ENCODE measurements at places on chromosomes 3 and 15.

GRCh38 chr3:24166515-24166914, 221.4 kb downstream of the NR1D2 start:
- no peak for DNase-seq

- no peak for DNase-seq
Observed at GRCh38 chr3:148932972-148933371, 58.4 kb upstream of the GYG1 start.

DNA sequence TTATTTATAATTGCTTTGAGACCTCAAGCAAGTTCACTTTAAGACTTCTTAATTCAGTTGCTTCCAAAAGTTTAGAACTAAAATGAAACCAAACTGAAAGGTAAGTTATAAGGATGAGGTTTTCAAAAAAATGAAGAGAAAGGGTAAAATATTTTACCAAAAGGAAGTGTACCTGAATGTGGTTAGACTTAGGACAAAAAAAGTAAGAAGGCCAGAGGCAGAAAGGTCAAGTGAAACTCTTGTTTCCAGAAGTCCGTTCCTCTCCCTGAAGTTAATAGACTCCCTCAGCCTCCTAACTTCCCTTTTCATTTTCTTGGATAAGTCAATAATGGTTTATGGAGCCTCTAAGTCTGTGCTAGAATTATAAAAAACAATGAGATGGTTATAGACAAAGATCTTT, 16.6 kb downstream of the BTLA start:
- no peak for DNase-seq

DNA sequence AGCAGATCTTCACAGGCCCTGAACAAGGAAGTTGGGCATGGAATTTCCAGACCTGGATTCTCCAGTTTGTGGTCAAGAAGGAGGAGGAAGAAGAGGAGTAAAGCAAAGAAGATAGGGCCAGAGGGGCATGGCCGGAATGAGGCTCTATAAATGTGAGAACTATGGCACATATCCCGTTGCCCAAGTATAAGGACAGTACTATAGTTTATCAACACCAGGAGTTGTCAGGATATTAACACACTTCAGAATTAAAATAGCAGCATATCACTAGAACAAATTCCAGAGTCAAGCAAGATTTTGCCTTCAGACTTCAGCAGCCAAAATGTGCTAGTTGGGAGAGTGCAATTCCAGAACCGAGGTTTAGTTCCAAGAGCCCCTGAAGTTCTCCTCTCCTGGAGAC, 38.4 kb upstream of the PHLDB2 start:
- no peak for DNase-seq

- DNase-seq = no peak
Observed at GRCh38 chr15:71596672-71597071, 213.7 kb upstream of the NR2E3 start.

GRCh38 chr15:66730168-66731021, 28.4 kb downstream of the SMAD6 start:
- DNase-seq = no peak

DNA sequence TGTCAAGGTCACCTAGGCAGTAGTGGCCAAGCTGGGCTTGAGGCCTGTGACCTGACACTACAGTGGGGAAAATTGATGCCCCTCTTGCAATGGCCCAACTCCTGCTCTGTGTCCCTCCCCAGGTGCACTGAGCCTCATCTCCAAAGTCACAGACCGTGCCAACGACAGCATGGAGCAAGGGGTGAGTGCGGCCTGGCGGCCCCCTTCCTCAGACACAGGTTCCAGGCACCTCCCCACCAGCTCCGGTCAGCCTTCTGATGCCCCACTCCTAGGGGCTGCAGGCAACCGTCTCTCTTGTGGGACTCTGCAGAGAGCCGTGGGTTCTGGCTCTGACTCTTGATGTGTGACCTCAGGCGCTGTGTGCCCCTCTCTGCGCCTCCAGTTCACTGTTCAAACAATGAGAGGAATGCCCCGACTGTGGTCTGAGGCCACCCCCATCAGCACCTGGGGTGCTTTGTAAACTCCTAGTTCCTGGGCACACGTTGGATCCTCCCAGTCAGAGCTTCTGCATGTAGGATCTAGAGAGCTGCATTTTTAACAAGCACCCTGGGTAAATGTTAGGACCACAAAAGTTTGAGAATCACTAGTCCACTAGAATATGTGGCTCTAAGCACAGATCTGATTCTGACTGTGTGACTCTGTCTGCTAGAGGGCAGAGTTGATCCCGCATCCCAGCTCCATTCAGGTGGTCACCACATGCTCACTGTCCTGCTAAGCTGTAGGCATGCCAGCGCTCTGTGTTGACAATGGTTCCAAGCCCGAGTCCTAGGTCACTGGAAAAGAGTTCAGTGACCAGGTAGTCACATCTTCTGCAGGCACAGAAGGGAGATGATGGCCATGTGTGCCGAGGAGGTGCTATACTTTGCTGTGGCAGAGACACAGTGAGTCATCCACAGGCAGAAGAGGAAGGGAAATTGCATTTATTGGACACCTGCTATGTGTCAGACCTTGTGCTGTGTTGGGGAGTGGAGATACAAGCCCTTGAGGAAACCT, 46.2 kb upstream of the NR2C2 start:
- DNase-seq = no peak

DNA sequence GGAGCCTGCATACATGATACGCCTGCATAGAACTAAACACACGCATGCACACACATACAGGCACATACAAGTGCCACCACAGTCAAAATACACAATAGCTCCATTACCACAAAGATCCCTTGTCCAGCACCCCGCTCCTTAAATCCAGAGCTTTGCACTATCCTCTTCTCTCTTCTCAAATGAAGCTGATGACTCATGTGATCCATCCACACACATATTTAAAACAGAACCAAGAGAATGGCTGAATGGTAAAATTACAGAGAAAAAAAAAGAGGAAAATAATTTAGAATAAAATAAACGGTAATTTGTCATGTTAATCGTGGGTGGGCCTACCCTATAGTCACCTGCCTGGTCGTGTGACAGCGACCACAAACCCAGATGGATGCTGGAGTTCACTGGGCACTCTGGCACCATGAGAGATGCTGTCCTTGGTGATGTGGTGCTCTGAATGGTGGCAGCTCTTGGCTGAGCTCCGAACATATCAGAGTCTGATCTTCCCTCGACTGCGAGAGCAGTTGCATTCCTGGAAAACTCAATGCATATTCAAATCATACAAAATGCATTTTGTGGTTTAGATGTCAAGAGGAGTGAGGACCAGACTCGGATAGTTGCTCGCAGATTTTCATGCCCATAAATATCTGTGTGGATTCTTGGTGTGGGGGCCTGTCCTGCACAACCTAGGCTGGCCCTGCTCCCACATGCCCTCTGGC, 8.9 kb downstream of the IQSEC1 start:
- no peak for DNase-seq

- no peak for DNase-seq
Observed at GRCh38 chr3:37129871-37130270, 44.5 kb downstream of the LRRFIP2 start.

DNA sequence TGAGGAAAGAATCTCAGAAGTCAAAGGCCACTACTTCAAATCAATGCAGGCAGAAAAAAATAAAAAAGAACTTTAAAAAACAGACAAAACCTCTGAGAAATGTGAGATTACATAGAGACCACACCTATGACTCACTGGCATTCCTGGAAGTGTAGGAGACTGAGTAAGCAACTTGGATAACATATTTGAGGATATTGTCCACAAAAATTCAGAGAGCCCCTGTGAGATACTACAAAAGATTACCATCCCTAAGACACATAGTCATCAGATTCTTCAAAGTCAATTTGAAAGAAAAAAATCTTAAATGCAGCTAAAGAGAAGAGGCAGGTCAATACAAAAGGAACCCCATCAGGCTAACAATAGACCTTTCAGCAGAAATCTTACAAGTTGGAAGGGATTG, 887.3 kb downstream of the NTRK3 start:
- DNase-seq = no peak

- no peak for DNase-seq
Observed at GRCh38 chr15:72796515-72797337, 13.2 kb upstream of the ADPGK start.

DNA sequence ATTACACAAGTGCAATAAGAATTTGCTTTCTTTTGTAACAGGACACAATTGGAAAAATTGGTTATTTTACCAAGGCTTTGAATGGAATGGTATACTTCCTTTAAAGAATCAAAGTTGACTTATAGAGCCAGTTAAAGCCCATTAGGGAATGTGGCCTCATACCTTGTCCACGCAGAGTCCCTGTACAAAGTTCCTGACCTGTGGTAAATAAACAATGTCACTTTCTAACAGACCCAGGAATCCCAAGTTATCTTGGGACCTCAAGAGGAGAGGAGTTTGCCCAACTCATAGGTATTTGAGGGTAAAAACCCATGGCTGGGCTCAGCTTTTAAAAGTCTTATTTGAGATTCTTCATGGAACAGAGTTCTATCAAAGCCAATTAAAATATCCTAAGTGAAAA, 12.0 kb upstream of the NUP210 start:
- no peak for DNase-seq

DNA sequence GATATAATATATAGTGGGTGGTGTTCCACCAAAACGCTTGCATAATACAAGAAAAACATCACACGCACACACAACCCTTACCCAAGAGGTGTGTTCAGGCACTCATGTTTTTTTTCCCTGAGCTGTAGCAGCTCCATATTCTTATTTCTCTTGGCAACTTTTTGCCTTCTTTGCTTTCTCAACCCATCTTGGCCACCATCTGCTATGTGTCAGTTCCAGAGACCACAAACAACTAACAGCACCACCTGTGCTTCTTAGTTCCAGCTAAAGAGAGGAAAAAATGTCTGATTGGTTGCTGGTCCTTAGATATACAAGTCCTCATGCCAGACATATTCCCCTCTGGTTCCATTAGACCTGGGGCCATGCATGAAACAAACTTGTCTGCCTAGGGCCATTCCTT, 11.9 kb downstream of the ACTC1 start:
- no peak for DNase-seq

- DNase-seq = no peak
Observed at GRCh38 chr3:187673012-187673411, 2.8 kb upstream of the SST start.
